ENCODE measurements at places on chromosomes 6 and 20.

GRCh38 chr6:169324656-169325459 is 71.2 kb upstream of the THBS2 start:
- no peak for DNase-seq

- DNase-seq: no peak
Observed at GRCh38 chr6:170278743-170279094, 12.2 kb downstream of the DLL1 start.

GRCh38 chr20:41671143-41671542 is 53.0 kb upstream of the CHD6 start:
- DNase-seq: no peak

- DNase-seq: no peak
Observed at GRCh38 chr20:63625771-63626423, 1.0 kb downstream of the GMEB2 start.

DNA sequence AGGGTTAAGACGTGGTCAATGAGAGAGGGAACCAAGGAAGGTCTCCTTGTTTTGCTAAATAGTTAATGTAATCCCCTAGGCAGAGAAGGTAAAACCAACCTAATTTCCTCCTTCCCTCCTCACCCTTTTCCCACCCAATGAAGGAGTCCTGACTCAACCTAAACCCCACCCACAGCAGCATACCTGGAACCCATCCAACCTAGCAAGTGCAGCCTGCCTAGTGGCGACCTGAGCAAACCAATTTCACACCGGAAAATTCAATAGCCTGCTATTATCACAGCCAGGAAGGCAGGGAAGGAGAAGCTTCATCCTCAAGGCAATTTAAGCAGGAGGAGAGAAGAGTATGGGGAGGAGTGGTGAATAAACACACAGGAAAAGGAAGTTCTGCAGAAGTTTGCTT is 46.9 kb downstream of the OSTM1 start:
- DNase-seq: no peak

DNA sequence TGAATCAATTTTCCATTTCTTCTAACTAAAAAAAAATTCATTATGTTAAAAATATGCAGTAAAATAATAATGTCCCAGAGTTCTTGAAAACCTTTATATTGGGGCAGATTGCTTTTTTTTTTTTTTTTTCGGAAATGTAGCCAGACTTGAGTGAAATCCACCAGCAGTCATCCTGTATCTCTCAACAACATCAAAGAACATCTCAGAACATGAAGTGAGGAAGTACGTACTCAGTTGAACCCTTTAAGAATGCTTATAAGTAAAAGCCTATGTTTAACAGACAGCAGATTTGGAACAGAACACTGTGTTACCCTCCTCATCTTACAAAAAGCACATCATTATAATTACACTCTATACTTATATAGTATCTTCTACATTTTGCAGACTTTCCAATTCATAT is 51.0 kb upstream of the SUPT3H start:
- DNase-seq: no peak

DNA sequence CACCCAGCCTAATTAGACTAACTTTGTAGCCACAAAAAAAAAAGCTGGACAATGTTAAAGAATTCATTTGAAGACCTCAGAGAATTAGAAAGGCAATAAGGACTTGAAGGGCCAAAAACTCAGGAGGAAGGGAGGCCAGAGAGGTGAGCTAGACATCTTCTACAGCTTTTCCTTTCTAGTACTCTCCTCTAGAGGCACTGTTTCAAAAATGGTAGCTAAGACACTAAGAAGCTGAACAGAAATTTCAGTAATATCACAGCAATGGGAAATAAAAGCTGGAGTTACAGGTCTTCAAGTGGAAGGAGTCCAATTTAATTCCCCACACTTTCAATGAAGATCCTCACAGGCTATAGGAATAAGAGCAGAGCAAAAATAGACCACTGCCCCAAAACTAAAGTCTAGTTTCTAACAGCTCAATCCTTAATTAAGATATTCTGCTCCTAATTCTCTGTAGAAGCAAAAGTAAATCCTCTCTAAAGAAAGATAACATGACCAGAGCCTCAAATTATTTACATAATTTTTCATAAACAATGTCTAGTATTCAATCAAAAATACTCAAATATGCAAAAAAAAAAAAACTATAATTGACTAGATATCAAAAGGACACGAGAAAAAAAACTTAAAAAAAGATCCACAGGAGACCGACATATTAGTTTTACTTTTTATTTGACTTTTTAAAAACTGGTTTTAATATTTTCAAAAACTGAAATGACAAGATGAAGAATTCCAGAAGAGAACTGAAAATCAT is 63.7 kb downstream of the RNGTT start:
- no peak for DNase-seq

DNA sequence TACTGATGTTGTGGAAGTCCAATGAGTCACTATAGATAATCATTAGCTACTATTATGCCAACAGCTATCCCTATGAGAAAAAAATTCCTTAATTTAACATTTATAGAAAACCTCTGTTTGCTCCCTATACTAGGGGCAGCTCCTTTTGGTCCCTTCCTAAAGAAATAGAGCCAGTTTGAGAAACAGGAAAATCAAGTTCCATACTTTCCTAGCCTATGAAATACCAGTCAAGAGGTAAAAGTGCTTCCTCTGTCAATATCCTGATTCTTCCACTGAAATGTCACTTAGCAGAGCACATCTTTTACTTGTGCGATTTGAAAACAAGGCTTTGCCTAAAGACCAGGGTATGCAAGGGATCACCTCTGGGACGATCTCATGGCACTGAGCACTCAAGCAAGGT is 14.5 kb upstream of the TRIM39 start:
- no peak for DNase-seq

DNA sequence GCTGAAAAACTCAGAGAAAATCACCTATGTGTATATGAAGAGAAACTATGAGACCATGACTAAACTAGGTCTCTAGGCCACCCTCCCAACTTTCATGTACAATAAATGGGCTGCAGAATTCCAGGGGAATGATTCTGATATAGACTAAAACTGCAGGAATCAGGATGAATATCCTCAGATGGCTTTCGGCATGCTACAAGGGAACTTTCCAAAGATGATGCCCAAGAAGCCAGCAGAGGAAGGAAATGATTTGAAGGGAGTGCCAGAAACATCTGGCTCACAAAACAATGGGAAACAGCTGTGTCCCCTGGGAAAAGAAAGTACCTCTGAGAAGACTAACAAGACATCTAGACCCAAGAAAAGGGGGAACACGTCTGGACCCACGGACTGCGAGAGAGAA is 41.1 kb downstream of the PLN start:
- no peak for DNase-seq

GRCh38 chr20:10635476-10636208 is 38.2 kb downstream of the JAG1 start:
- DNase-seq: no peak

DNA sequence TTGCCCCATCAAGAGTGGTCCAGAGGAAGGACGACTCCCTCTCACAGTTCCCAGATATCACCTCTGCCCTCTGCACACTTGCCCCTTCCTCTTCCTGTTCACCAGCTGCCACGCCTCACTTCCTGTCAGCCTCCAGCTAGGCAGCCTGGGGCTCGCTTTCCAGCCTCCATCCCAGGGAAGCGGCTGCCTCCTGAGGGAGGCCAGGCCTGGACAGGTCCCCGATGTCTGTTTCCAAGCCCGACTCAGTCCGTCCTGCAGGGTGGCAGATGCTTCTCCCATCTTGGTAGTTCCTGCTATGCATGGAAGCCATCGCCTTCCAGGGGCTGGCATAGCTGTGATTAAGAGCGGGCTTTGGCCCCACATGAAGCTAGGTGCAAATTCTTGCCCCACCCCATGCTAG is 233.5 kb upstream of the PMEPA1 start:
- DNase-seq: no peak
